ENCODE measurements at places on chromosomes 5 and 9. TPM values are rescaled to one million over a fixed set of nuclear protein-coding genes. Genes with fewer than 3 reads are reported as not detected.

VAV2 gene
- total RNA-seq, result 15.0 TPM

PALM2AKAP2 gene
- 0.22 TPM for total RNA-seq

FGF1 gene
- total RNA-seq, result 0.07 TPM

TSSK1B gene
- not detected for total RNA-seq

LOX gene
- total RNA-seq, result 62.9 TPM

CEP72 gene
- total RNA-seq, result 7.8 TPM

CTXN3 gene
- total RNA-seq, result not detected

PTBP3 gene
- 78.1 TPM for total RNA-seq

All from thoracic aorta endothelial cell (primary cell).